ENCODE measurements at places on chromosomes 3 and 15. TPM values are rescaled to one million over a fixed set of nuclear protein-coding genes. Genes with fewer than 3 reads are reported as not detected.

The BTBD1 gene
- 52.8 TPM for total RNA-seq

DNA sequence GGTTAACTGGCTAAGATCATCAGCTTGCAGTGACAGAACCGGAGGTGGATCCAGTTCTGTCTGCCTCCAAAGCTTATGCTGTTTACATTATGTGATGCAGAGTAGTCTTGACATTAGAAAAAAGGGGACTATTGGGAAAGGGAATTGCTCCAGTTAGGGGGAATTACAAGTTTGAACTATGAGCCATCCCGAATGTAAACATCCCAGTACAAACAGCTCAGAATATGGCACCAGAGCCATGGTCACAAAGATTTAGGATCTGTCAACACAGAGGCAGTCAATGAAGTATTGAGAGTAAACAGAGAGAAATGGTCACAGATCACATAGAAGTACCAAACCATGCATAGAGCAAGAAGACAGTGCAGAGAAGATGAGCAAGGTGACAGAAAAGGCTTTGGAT lies 39.8 kb upstream of the CRTC3 start:
- DNase-seq: no peak

DNA sequence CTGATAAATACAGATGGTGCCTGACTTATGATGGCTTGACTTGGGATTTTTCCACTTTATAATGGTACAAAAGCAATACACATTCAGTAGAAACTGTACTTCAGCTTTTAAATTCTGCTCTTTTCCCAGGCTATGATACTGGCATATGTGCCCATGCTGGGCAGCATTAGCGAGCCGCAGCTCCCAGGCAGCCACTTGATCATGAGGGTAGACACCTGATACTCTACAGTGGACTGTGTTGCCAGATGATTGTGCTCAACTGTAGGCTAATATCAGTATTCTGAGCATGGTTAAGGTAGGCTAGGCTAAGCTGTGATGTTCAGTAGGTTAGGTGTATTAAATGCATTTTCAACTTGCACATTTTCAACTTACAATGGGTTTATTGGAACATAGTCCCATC lies 17.7 kb upstream of the FEM1B start:
- DNase-seq: no peak

The ZBBX gene
- not detected for total RNA-seq

The GOLGA8T gene
- total RNA-seq: 0.17 TPM

- no peak for DNase-seq
These were observed 2.7 kb downstream of the TPRA1 start for GRCh38 chr3:127587876-127588275.

- no peak for DNase-seq
These were observed 68.0 kb downstream of the C3orf70 start for GRCh38 chr3:185084901-185085300.

The ECE2 gene
- not detected for total RNA-seq

The CHRD gene
- 4.0 TPM for total RNA-seq

DNA sequence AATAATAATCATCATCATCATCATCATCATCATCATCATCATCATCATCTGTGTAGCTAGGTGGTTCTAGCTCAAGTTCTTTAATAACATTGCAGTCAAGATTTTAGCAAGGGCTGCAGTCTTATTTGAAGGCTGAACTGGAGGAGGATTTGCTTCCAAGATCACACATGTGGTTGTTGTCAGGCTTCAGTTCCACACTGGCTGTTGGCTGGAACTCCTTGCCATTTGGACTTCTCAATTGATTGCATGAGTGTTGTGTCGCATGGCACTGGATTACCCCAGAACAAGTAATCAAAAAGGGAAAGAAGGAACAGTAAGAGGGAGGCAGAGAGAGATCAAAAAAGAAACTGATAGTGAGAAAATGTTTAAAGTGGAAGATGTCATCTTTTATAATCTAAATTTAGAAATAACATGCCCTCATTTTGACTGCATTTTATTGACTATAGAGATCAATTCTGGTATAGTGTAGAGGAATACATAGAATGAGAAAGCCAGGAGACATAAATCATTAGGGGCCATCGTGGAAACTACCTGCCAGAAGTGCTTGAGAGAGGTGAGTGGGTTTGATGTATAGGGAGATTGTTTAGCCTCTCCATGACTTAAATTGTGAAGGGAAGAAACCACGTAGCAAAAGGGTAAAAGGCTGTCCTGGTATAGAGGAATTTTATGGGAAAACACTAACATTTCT lies 346.6 kb upstream of the RBMS3 start:
- DNase-seq: no peak

- no peak for DNase-seq
These were observed 167.0 kb upstream of the TBL1XR1 start for GRCh38 chr3:177364236-177364635.

- no peak for DNase-seq
These were observed 18.5 kb downstream of the MIX23 start for GRCh38 chr3:122364490-122364889.

The CKMT1B gene
- total RNA-seq: 21.0 TPM

DNA sequence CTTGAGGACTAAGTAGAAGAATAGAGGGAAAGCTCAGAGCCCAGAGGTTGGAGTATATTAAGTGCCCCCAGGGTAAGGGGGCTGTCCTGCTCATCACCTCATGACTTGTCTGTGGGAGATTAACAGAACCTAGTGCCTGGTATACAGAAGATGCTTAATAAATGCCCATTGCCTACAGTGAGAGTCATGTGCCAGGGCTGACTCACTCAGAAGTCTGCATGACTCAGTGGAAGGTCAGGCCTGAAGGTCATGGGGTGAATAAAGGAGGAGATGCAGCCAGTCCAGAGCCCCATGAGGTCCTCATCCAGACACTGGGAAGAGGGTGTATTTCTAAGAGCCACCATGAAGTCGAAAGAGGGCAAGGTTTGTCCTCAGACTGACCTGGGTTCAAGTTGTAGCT lies 62.5 kb upstream of the TLE3 start:
- no peak for DNase-seq

DNA sequence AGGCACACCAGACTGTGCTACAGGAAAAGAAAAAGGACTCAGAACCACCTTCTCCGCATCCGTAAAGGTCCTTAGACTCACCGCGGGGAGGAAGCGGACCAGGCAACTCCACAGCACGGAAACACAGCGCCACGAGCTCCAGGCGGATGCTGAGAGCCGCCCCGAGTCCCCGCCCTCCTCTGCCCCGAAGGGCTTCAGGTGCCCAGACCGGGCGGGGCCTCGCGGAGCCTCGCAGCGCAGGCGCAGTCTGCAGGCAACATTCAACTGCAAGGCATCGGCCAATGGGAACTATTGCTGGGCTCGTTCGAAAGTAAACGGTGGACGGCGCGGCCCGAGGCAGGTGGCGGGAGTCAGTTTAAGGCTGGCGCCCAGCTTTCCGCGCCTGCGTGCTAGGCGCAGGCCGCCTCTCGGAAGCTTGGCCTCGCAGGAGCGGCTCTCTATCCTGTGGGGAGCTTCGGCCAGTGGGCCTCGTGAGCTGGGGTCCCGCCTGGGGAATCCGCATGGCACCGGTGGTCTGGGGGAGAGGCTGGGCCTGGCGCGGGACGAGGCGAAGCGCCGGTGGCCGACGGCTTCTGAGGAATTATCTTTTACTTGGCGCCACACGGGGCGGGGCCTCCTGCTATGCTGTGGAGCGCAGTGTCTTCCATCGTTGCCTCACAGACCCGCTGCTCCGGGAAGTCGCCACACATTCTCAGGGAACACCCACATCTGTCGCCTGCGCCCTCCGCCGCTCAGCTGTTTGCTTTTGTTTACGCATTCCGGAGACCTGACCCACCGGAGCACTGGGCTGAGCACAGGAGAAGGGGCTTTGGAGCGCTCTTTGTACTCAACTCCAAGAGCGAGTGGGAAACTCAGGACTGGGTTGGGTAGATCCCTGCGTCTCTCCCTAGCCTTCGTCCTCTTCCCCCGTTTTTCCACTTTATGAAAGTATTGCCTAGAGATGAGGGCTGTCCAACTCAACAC lies at the start of gene TRIM59:
Gene TRIM59 (minus strand): TSS at position 151 of the 963 bp plus-strand sequence. CDS start 10,603 bp downstream, outside the sequence.
- DNase-seq: peak; percentile 96

The OIP5 gene
- total RNA-seq: 1.5 TPM

The IGSF11 gene
- 1.1 TPM for total RNA-seq

DNA sequence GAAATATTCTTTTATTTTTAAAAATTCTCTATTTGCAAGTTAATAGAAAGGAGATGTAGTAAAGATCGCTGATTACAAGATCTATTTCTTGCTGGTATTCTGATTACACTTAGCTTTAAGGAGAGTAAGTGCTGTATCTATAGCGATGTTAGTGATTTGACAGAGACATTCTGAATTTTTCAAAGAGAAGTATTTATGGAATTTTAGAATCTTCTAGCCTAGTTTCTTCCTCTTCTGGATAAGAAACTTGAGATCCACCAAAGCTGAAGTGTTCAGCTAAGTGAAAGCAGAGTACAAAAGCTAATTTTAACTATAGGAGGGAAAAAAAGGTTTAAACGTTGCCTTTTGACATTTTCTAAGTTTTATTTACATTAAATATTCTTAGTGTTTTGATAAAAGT lies 72.1 kb upstream of the RARB start:
- no peak for DNase-seq

- DNase-seq: no peak
These were observed 37.5 kb downstream of the EHD4 start for GRCh38 chr15:41934843-41935242.

DNA sequence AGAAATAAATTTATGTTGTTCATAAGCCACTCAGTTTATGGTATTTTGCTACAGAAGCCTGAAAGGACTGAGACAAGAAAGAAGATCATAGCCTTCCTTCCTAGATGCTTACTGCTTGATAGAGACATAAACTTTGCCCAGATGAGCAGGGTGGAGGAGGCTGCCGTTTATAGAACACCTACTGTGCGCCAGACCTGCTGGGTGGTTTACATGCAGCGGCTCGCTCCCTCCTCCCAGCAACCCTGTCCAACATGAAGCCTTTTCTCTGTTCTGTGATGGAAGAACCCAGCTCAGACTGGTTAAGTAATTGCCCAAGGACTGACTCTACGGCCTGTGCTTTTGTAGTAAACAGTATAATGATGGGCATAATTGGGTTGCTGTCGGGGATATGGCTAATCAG lies 37.0 kb downstream of the CORO2B start:
- no peak for DNase-seq

- DNase-seq: no peak
These were observed 10.5 kb upstream of the CRBN start for GRCh38 chr3:3189961-3190360.

Data from lower leg skin (tissue), 4 donors.